ENCODE measurements at places on chromosomes 2 and 18.
A peak's percentile ranks its signal among the peaks of the same experiment; 100 is the strongest.

GRCh38 chr2:167675906-167676305, 571.5 kb downstream of the STK39 start:
- DNase-seq: no peak

DNA sequence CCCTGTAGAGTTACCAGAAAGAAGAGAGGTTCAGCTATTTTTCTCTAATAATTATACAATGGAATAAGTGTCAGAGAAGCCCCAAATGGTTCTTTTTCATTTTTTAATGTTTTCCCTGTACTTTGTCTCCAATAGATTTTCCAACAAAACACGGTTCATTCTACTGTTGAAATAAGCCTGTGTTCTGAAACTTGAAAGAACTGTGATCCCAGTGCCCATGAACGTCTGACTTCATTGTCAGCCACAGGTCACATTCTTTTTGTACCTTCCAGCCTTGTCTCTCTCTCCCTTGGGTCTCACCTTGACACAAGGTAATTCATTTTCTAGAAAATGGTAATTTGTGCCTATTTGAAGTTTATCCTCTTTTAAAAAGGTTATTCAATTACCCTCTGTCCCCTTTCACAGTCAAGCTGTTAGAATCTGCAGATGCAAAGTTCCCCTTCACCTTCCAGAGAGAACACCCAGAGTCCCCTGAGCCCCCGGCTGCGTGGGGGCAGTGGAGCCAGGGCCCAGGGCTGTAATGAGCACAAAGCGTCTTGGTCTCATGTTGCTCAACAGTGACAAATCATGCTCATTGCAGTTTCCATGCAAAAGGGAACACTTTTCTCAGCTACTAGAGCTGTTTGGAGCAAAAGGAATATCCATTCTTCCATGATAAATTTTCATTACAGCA, 115.2 kb downstream of the SPHKAP start:
- no peak for DNase-seq

GRCh38 chr2:219541611-219542180, 1.9 kb downstream of the CHPF start:
- peak; percentile 69 for DNase-seq

DNA sequence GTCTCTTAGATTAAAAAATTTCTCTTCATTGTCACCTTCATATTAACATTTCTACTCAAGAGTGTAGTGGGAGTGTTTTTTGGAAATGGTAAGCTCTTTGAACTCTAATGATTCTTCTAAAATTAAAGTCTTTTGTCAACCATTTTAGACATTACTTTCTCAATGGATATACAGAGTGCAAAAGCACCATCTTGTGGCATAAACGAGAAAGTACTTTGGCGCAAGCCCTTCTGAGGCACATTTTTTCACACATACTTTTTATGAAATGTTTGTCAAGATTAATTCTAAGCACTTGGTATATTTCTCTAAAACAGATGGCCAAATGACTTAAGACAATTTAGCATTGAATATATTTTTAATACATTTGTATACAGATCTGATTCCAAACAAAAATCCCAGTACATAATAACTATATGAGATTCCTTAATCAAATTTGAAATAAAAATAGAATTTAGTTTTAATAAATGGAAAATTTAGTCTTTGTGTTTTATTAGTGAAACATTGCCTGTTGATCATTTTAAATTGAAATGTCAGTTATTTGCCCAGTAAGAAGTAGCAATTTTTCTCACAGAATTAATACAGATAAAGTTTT, 63.3 kb upstream of the GALNT5 start:
- DNase-seq: no peak

All from T-helper 22 cell (primary cell).